ENCODE measurements at places on chromosomes 4 and X.

DNA sequence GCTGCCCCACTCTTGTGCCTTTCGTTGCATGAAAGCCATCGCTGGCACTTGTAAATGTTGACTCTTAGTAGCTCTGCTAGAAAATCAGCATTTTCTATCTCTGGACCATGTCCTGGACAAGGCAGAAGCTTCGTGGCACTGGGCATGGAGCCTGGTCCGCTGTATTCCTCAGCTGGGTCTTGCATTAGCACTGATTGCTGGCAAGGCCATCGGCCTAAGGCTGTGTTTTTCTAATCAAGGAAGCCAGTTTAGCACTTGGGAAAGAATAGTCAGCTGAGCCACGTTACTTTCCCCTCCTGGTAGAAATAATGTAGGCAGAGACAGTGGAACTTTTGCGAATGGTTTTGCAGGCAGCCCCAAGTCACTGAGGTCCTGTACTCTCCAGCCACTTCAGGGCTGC, 180.2 kb upstream of the EOLA2 start:
- DNase-seq, result no peak

DNA sequence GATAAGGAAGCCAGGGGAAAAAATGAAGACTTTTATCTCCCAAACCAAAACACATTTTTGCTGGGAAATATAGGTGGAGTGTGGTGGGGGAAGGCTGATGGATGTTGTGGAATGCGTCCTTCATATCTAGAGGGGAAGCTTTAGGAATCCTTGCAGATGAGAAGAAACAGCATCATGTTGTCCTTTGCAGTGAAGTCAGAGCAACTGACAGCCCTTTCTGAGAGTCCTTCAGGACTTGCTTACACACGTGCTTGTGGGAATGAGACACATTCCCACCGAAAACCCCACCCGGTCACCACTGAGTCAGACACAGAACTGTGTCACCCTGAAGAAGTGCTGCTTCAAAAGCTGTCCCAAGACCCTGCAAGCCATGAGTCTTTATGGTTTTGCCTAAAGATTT, 81.5 kb downstream of the SHROOM2 start:
- DNase-seq, result no peak

DNA sequence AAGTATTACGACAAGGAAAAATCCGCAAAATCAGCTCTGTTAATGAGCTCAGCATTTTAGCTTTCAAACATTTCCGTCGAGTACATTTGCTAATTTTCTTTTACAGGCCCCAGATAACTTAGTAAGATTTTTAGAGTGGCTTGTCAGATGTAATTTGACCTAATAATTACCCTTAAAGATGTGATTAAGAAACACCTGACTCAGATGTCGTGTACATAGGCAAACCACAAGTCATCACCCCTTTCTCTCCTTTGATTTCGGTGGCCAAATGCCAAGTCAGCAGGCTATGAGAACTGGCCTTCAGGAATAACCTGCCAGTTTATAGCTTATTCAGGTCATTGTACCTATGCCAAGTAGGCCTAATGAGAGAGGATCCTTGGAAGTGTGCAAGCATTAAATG, 369.6 kb downstream of the PCDH7 start:
- no peak for DNase-seq

DNA sequence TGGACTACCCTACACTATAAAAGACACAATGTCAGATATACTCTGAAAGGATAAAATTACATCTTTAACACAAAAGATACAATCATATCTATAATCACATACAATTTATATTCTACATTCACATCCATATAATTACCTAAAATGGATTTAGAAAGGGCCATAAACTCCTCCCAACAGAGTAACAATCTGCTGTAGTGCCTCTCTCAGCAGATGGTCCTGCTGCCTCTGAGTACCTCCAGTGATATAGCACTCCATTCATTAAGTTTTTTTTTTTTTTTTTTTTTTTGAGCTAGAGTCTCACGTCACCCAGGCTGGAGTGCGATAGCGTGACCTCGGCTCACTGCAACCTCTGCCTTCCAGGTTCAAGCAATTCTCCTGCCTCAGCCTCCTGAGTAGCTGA, 7.4 kb downstream of the ANKRD37 start:
- DNase-seq, result no peak

DNA sequence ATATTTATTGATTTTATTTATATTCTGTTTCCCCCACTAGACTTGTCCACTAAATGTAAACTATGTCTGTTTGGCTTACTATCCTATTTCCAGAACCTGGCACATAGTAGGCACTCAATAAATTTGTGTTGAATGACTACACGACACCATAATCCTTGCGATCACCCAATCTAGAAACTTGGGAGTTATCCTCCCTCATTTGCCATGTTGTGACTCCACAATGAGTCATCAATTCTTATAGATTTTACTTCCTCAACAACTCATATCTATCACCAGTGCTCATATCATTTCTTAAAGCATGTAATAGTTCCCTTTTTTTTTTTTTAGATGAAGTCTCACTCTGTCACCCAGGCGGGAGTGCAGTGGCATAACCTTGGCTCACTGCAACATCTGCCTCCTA, 39.9 kb upstream of the VAMP7 start:
- no peak for DNase-seq

GRCh38 chrX:131235768-131236545, 53.1 kb downstream of the IGSF1 start:
- no peak for DNase-seq

- DNase-seq, result no peak
Observed at GRCh38 chrX:150574559-150575418, 6.4 kb downstream of the MTM1 start.

DNA sequence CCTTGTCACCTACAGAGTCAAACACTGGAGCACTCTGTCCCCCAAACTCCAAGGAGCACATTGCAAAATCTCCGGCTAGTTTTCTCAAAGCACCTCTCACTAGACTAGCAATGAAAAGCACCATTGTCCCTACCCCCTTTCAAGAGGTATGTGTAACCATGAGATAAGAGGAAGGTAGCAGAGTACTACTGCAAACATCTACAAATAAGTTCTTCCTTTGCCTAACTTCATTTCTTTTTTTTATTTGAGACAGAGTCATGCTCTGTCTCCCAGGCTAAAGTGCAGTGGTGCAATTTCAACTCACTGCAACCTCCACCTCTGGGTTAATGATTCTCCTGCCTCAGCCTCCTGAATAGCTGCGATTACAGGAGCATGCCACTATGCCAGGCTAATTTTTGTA, 17.7 kb downstream of the PPP4R3C start:
- no peak for DNase-seq

DNA sequence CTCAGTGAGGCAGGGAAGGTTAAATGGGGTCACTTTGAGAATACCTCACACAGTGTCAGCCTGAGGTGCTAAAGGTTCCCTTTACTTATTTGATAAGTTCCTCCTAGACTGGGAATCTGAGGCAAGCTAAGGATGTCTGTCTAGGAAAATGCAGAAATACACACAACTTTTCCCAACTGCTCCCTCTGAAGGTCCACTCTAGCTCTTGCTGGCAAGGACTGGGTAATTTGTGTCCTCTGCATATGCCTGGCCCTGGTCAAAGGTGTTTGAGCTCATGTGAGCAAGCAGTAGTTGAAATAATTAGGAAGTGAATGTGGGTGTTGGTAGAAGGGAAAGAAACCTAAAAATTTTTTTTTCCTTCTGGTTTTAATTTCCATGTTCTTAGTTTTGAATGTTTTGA, 21.3 kb downstream of the TXLNG start:
- DNase-seq, result no peak

GRCh38 chrX:29471829-29472228, 743.5 kb upstream of the MAGEB2 start:
- no peak for DNase-seq

GRCh38 chr4:86876894-86877685, 15.1 kb downstream of the C4orf36 start:
- DNase-seq, result no peak

GRCh38 chrX:20527558-20528011, 260.9 kb upstream of the RPS6KA3 start:
- no peak for DNase-seq

GRCh38 chr4:184568770-184569169, 80.5 kb downstream of the CASP3 start:
- no peak for DNase-seq

GRCh38 chr4:87570290-87570805, 38.0 kb upstream of the DSPP start:
- DNase-seq, result no peak

GRCh38 chrX:23504540-23504884, 162.8 kb upstream of the PRDX4 start:
- no peak for DNase-seq

- DNase-seq, result no peak
Observed at GRCh38 chrX:95716841-95717240, 967.8 kb upstream of the DIAPH2 start.

- DNase-seq, result no peak
Observed at GRCh38 chr4:153639833-153640802, 44.0 kb upstream of the TLR2 start.

DNA sequence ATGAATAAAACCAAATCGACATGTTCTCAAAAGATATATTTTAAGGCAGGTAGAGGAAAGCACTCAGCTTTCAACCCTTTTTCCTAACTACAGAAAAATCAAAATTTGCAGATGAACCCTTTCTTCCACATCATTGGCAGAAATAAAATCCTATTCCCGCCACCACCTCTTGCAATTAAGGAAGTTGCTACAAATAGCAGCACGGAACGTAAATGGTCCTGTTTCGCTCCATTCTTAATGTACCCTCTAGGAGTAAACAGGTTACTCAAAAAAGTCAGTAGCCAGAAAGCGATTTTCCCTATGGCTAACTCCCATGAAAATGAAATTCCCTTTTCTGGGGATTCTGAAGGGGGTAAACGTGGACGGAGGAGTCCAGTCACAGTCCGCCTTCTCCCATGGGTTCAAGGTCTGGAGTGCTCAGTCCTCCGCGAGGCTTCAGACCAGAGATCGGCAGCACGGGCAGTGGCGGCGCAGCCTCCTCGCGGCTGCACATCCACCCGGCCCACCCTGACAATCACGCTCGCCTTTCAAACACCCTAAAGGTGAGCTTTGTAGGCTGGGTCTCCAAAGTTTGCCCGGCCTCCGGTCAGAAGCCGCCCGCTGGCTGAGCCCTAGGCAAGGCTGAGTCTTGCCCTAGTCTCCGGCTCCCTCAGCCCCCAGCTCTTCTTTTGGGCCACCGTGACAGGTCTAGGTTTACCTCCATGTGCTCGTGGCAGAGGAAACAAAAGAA, 1.8 kb downstream of the ATP11C start:
- no peak for DNase-seq

DNA sequence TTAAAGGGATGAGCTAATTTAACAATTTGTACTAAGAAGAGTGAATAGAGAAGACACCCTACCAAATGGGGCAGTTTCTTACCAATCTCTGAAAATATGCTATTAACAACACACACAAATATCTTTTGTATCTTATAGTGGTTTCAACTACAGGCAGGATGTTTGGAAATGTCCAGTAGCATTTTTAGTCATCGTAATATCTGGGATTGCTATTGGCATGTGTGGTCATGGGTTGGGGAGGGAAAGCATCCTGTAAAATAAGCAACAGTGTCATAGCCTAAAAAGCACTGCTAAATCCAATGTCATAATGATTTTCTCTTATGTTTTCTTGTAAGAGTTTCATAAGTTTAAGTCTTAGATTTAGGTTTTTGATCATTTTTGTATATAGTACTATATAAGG, 29.3 kb upstream of the ABCG2 start:
- DNase-seq, result no peak

- no peak for DNase-seq
Observed at GRCh38 chrX:136250191-136251040, 784 bp downstream of the MAP7D3 start.

GRCh38 chr4:133597251-133597650, 448.2 kb downstream of the PCDH10 start:
- no peak for DNase-seq

DNA sequence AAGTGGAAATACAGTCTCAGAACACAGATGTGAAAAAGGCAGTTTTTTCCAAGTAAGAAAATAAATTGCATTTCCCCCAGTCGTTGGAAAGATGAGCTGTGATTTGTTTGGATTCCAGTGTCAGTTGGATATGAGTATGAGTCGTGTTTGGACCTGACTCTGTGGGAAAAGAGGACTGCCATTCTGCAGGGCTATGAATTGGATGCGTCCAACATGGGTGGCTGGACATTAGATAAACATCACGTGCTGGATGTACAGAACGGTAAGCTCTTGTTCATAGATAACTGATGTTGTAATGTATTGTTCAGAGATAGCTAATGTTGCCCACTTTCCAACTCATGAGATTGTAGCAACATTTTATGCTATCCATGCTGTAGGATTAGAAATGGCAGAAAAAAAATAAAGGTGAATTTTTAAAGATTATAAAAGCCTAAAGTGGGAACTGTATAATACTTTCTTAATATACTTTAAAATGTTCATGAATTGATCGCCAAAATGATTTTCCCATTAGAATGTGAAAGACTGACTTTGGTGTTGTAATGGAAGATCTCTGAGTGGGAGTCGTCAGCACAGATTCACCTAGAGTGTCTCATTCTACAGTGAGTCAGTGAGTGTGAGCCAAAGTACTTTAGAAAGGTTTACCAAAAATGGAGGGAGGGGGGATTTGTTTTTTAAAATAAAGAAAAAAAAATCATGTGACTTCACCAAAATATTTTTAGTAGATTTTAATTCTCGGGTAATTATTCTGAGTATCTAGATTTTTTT, 178.7 kb downstream of the DCTD start:
- no peak for DNase-seq

DNA sequence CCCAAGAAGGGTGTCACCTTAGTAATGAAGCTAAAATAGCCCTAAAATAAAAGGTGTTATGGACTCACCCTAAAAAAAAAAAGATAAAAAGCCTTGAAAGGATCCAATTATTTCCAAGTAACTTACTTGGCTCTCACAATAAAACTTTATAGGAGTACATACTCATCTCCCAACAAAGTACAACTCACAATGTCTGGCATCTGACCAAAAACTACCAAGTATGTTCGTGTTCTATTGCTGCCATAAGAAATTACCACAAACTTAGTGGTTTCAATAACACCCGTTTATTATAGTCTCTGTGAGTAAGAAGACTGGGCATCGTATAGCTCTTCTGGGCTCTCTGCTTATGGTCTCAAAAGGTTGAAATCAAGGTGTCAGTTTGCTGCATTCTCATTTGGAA, 51.0 kb downstream of the BEX1 start:
- DNase-seq, result no peak

DNA sequence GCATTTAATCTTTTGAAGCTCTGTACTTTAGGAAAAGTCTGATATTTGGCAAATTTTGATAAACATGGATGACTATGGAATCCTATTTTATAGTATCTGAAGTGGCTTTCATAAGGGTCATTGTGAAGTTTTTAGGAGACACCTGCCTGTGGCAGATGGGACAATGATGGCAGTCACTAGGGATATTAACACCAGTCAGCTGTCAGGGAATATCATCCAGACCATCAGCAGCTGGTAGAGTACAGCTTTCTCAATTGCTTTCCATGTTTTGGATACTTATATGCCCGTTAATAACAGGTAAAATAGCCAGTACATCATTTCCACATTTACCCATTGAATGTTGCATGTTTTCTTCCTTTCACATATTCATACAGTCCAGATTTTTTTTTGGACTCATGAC, 39.1 kb downstream of the NPNT start:
- no peak for DNase-seq

GRCh38 chr4:118967393-118967792, 78.7 kb downstream of the SYNPO2 start:
- no peak for DNase-seq

- DNase-seq, result no peak
Observed at GRCh38 chr4:174749091-174749490, 80.0 kb downstream of the GLRA3 start.
